Activated CD4-positive, alpha-beta memory T cell treated with anti-CD3 and anti-CD28 coated beads, Interleukin-2, amount 10 ng/mL, durations not matched to agents 7 days and 5 days (primary cell): ENCODE measurements at places on chromosomes 1 and 21. TPM values are rescaled to one million over a fixed set of nuclear protein-coding genes. Genes with fewer than 3 reads are reported as not detected.

DNA sequence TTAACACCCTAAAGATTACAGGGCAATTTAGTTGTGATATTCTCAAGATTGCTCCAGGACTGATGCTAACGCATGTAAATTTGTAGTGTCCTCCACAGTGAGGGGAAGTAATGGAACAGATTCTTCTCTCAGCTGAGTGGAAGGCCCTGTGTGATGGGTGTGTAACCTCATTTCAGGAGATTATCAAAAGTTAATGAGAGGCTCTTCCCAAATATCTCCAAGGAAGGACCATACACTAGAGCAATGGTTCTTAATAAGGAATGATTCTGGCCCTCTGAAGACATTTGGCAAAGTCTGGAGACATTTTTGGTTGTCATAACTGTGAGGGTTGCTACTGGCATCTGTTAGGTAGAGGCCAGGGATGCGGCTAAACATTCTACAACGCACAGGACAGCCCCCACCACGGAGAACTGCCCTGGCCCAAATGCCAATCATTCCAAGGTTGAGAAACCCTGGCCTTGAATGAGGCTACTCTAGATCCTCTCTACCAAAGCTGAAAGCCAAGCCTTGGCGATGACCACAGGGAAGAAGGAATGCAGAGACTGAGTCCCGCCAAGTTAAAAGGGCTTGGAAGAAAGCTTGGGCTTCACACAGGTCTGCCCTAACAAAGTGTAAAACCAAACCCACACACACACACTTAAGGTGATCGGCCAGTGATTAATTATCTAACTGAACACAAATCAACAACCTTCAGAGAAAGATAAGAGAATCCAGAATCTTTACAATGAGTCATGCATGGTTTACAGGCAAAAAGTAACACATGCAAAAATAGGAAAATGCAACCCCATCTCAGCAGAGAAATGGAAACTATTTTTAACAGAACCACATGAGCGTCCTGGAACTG is 135.8 kb downstream of the SYF2 start:
- H3K4me1 ChIP-seq = peaks cover 76% of the 10 kb centered on the region
- DNase-seq = no peak

- DNase-seq = no peak
- peaks cover 22% of the 10 kb centered on the region for H3K36me3 ChIP-seq
- no peak overlapping the region for H3K4me3 ChIP-seq
- no peak overlapping the region for H3K27ac ChIP-seq
- no peaks in the 10 kb centered on the region for H3K27me3 ChIP-seq
These were observed 26.7 kb downstream of the CCSAP start for GRCh38 chr1:229316166-229316565.

GRCh38 chr1:174153085-174153824 is 6.1 kb upstream of the RABGAP1L start:
- DNase-seq = no peak
- H3K27me3 ChIP-seq = no peaks in the 10 kb centered on the region
- peaks cover 5% of the 10 kb centered on the region for H3K36me3 ChIP-seq
- peaks cover 59% of the 10 kb centered on the region for H3K4me1 ChIP-seq
- H3K27ac ChIP-seq = peak overlapping the region; percentile 69
- no peak overlapping the region for H3K4me3 ChIP-seq

GRCh38 chr1:41484402-41485241 is at the start of gene EDN2:
Gene EDN2 (minus strand): TSS chr1:41484683. CDS start chr1:41484601, 82 bp downstream.
- H3K27me3 ChIP-seq = peaks cover 18% of the 10 kb centered on the region
- H3K4me1 ChIP-seq = peaks cover 14% of the 10 kb centered on the region
- no peaks in the 10 kb centered on the region for H3K36me3 ChIP-seq

DNA sequence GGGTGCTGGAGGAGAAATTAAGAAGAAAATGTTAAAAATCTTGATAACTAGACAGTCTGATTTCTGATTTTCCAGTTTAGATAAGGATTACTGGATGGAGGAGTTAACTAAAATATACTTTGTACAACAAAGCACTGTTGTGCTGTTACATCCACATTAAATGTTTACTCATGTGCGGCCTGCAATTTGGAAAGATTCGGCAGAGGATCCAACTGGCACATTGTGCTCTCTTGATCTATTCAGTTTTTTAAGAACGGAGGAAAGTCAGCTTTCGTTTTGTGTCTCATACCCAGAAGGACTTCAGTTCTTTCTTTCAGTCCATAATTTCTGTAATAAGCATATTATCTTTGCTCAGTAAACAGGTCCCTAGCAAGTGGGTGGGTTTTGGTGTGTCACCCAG is 52.5 kb downstream of the UCK2 start:
- no peak overlapping the region for H3K27ac ChIP-seq
- H3K27me3 ChIP-seq = no peaks in the 10 kb centered on the region
- no peak overlapping the region for H3K4me3 ChIP-seq
- DNase-seq = no peak

DNA sequence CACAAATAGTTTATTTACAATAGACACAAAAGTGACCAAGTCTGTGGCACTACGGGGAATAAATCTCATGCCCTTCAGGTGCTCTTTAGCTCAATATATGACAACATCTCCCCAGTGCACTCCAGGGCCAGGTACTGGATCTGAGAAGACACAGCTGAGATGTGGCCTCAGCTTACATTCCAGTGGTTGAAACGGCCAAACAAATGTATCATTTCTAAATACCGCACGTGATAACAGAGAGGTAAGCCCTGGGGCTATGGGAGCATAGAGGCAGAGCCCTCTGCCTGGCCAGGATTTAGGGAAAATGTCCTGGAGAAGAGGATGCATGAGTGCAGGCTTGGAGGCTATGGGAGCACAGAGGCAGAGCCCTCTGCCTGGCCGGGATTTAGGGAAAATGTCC is 630.5 kb downstream of the SMYD3 start:
- no peak overlapping the region for H3K27ac ChIP-seq
- no peaks in the 10 kb centered on the region for H3K4me1 ChIP-seq
- no peak overlapping the region for H3K4me3 ChIP-seq
- DNase-seq = no peak
- H3K27me3 ChIP-seq = no peaks in the 10 kb centered on the region
- H3K36me3 ChIP-seq = no peaks in the 10 kb centered on the region

GRCh38 chr1:186792870-186793581 is 35.7 kb upstream of the PLA2G4A start:
- no peak overlapping the region for H3K27ac ChIP-seq
- no peaks in the 10 kb centered on the region for H3K36me3 ChIP-seq
- H3K4me1 ChIP-seq = no peaks in the 10 kb centered on the region
- H3K27me3 ChIP-seq = peaks cover 3% of the 10 kb centered on the region
- no peak for DNase-seq
- no peak overlapping the region for H3K4me3 ChIP-seq

The SLC45A1 gene
- total RNA-seq = 0.25 TPM

The SLC45A3 gene
- 0.18 TPM for total RNA-seq
